ENCODE measurements at places on chromosomes 12 and 14.

DNA sequence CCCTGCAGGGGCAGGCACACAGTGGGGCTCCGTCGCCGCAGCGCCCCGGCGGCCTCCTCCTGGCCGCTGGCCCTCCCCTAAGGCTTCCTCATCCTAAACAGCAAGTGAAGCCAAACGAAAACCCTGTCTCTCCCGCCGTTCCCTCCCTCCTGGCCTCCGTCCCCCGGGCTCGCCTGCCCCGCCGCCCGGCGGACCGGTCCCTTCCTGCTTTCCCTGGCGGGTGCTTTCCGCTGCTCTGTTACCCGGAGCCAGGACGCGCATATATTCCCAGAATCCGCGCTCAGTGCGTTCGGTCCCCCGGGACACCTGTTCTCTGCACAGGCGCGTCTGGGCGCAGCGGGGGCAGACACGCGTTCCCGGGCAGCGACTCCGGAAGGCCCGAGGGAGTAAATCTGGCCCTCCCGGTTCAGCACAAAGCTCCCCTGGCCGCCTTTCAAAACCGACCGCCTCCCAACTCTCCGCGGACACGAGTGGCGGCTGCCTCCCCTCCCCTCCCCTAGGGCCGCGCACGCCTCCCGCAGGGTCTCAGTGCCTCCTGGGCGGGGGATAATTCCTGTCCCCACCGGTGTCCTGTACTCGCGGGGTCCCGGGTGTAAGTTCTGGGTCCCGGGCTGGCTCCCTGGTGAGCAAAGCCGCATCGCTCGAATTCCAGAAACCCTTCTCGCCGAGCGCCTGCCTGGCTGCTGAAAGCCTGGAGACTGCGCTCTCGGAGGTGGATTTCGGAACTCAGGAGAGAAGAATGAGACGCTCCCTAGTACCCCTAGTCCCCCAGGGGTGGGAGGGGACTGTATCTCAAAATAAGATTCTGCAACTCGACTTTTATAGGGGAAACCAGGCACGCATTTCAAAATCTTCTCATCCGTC is 21.4 kb upstream of the CEP170B start:
- DNase-seq = no peak

GRCh38 chr14:98270201-98270600 is 1001.8 kb downstream of the BCL11B start:
- DNase-seq = no peak

DNA sequence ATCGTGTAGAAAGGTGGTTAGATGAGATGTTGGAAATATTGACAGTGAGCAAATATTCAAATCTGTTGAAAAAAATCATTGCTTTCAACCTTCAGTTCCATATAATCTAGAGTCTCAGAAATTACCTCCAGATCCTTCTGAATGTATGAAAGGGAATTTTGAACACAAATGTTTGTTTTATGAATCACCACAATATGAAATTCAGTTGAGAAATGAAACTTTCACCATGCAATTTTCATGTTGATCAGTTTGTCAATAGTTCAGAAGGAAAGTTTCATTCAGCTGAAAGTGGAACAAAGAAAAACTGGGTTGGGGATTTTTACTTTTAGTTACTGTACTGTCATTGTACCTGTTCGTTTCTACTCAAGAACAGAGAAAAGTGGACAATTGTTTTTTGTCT is 953.6 kb downstream of the SLC6A15 start:
- DNase-seq = no peak

GRCh38 chr12:26204612-26205289 is 9.4 kb downstream of the SSPN start:
- no peak for DNase-seq

DNA sequence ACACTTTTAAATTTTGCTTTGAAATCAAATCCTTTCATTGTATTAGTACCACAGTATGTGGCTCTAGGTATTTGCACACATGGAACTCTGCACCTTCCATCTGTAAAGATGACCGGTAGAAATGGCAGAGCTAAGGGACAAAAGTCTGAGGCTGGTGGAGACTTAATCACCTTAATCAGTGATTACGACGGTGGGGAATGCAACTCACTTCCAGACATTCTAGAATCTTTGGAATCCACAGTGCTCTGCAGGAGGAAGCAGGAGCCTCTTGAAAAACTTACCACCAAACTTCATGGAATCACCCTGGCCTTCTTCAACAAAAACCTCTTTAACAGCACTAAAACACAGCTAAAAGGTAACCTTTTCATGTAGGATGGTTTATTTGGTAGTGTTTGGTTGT is 3.9 kb upstream of the DACT1 start:
- no peak for DNase-seq

DNA sequence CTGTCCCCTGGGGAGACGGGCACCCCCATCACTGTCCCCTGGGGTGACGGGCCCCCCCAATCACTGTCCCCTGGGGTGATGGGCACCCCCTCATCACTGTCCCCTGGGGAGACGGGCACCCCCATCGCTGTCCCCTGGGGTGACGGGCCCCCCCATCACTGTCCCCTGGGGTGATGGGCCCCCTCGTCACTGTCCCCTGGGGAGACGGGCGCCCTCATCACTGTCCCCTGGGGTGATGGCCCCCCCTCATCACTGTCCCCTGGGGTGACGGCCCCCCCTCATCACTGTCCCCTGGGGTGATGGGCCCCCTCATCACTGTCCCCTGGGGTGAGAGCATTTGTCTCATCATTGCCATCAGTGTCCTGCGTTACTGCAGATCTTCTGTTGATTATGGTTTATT is 38.6 kb downstream of the PACS2 start:
- no peak for DNase-seq

All from left lobe of liver (tissue), 2 donors.